ENCODE measurements at places on chromosomes 2 and 18.

- DNase-seq: no peak
Observed at GRCh38 chr18:27120246-27120645, 64.9 kb downstream of the CHST9 start.

DNA sequence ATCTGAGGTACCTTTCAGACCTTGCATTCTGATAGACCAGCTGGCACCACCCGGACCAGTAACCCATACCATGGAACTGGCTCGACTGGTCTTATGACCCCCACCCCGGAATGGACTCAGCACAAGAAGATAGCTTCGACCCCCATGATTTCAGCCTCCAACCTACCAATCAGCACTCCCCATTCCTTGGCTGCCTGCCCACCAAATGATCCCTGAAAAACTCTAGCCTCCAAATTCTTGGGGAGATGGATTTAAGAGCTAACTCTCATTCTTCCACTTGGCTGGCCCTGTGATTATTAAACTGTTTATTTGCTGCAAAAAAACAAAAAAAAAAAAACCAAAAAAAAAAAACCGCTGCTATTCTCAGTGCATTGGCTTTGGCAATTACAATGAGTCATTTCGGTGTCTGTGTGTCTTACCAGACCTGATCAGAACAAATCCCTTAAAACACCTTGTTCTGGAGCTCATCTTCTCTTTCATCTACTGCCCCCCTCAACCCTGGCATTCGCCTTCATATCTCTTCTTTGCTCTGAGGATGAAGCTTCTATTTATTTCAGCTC lies 60.1 kb upstream of the KIF5C start:
- DNase-seq: no peak

GRCh38 chr2:2325516-2325915 lies 5.6 kb downstream of the MYT1L start:
- DNase-seq: no peak

GRCh38 chr2:17643031-17643615 lies 102.6 kb downstream of the VSNL1 start:
- no peak for DNase-seq

DNA sequence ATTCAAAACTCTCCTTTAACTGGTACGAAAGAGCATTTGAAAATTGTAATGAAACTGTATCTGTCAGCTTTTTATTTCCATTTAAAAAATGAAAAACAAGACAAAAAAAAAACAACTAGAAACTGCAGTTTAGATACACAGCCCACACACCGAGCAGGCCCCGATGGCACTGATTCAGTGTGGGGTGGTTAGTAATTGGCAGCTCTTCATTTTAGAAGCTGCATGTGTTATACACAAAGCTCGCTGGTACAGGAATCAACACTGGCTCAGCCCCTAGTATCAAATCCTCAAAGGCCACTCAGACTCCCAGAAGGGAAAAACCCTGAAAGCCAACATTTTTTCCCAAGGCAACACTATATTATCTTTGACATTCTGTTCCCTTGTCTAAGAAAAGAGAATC lies 30.5 kb upstream of the RMDN2 start:
- DNase-seq: no peak

GRCh38 chr2:20424300-20425290 lies 22.3 kb upstream of the RHOB start:
- DNase-seq: no peak

GRCh38 chr2:99865818-99866676 lies 276.3 kb downstream of the AFF3 start:
- no peak for DNase-seq

DNA sequence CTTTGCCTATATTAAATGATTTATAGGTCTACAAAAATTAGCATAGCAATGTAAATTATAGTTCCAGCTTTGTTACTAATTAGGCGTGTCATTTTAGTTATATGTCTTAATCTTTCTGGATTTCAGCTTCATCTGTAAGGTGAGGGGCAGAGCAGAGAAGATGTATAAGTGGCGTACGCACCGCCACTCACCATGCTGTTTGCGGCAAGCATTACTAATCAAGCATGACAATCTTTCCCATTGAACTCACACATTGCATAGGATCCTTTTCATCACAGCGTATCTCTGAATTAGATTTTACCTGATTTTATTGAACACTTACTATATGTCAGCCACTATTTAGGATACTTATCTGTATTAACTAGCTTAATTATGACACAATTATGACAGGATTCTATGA lies 183.6 kb upstream of the DLGAP1 start:
- no peak for DNase-seq

- DNase-seq: no peak
Observed at GRCh38 chr2:164954954-164955701, at the start of gene SLC38A11. Gene SLC38A11, minus strand, starts transcription at chr2:164955525. Its CDS starts 278 bp downstream, at chr2:164955247.

GRCh38 chr2:207395535-207396251 lies 134.1 kb upstream of the CREB1 start:
- DNase-seq: no peak

GRCh38 chr2:77064324-77064723 lies 457.9 kb downstream of the LRRTM4 start:
- no peak for DNase-seq

DNA sequence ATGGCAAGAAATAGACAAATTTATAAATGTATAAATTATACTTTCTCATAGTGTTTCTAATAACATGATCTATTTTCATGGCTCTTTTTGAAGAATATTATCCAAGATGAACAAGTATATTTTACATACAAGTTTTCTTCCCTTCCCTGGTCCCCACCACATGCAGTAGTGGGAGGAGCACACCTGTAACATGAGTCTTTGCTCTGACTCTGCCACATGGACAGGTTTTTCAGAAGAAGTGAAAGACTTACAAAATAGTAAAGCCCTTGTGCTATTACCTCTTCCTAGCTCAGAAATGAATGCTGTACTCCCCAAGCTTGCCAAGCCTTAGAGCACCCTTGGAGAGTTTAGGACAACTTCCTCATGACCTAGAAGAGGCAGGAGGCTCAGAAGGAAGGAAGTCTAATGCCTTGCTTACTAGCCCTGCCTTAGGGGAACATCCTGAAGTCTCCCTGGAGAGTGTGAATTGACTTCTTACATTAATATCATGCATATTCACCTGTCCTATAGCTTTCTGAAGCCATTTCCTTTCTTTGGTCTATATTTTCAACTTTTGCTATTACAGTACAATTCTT lies 18.4 kb downstream of the MXD1 start:
- DNase-seq: no peak

DNA sequence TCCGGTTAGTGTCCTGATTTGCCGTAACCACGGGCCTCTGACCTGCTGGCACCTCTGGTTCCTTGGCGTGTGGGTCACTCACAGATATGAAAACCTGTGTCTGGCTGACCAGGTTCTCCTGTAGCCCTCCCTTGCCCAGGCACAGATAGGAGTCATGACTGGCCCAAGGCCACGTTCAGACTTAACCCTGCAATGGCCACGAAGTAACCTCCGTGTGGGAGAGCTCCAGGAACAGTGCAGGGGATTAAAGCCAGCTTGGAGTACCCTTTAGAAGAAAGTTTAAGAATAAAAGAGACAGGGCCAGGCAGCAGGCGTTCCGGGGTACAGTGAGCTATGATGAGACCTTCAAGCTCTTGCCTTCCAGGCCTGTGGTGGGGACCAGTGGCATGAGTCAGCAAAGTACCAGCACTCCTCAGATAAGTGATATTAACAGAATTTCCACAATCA lies 25.5 kb downstream of the CENPO start:
- DNase-seq: no peak

DNA sequence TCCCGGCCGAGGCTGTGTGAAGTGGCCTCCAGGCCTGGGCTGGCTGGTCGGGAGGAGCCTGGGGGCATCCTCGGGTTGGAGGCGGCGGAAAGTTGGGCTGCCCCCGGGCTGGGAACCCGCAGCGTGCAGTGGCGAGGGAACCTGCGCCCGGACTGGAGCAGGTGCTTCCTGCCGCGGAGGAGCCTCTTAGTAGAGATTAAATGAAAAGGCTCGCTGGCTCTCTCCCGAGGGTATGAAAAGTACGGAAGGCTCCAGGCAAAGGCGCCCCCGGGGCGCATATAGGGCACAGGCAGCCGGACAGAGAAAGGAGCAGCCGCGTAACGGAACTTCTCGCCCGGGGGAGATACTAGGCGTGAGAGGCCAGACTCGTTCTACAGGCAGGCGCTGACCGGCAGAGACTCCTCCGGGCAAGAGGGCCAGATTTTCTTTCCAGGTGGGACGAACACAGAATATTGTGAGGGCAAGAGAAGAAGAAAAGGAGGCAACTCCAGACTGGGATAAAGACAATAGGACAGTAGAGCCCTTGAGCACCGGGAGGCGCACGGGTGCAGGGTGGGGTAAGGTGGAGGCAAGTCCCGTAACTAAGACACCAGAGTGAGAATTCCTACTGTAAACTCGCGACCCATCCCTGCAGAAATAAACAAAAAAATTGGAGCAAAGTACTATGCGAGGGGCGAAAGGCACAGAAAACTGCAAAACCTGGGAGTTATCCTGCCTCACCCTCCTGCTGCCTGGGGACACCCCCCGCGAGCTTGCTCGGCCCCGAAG lies 816 bp downstream of the CDH2 start:
- DNase-seq: no peak

- no peak for DNase-seq
Observed at GRCh38 chr2:232562515-232563151, 12.1 kb downstream of the EIF4E2 start.

DNA sequence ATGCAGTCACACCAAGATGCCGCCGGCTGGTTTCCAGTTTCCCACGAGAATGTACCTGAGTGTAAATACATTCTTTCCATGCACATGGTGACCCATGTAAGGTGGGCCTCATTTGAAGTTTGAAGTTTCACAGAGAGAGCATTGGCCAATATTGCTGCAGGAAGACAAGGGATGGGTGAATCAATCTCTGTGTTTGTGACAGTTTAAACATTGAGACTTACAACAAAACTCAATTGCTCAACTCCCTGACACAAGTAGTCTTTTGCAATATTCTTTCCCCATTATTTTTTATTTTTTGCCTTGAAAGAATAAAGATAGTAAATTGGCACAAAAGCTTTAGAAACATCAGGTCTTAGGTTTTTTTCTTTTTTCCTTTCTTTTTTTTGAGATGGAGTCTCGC lies 5.1 kb downstream of the SERPINB2 start:
- DNase-seq: no peak

DNA sequence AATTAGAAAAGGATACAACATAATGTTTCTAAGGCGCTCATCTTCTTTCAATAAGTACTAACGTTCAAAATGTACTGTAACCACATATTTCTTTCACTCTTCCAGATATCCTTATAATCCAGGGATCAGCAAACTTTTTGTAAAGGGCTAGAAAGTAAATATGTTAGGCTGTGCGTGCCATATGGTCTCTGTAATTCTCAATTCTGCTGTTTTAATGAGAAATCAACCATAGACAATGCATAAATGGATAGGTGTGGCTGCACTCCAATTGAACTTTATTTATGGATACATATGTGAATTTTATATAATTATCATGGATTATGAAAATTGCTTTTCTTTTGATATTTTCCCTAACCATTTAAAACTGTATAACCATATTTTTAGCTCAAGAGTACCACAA lies 459.4 kb downstream of the EPHA4 start:
- no peak for DNase-seq

DNA sequence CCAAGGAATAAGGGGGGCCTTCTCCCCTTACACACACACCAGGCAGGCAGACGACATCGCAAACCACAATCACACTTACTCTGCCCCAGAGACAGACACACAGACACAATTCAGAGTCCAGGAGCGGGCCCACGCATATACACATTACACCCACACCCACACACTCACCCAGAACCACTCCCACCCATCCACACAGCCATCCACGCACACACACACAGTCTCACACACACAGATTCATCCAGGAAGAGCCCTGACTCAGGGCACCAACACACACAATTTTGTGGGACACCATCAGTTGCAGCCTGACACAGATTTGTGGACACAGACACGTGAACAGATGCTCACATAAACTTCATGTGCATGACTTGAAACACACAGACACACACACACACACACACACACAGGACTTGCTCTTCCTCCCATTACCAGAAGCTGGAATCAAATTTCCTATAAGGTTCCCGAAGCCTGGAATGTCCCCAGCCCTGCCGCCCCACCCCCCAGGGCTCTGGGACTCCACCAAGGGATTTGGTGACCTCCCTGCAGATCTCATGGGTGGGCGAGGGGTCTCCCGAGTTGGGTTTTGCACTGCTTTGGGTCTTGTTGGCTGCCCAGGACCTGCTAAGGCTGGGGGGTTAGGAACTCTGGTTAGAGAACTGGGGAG lies 23.5 kb downstream of the TNS1 start:
- no peak for DNase-seq

DNA sequence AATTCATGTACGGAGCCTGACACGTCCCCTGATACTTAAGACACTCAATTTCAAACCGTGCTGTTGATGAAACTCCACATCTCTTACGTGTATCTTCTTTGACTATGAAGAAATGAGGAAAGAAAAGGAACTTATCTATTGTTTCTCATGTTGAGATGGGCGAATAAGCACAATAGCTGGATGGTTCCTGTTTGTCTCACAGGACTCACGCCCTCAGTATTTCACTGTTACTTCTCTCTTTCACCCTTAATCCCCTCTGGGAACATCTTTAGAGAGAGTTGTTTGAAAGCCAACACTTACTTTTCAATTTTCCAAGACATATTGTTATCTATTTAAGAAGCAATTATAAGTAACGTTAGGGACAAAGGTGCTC lies 99.8 kb downstream of the COPS8 start:
- DNase-seq: no peak

DNA sequence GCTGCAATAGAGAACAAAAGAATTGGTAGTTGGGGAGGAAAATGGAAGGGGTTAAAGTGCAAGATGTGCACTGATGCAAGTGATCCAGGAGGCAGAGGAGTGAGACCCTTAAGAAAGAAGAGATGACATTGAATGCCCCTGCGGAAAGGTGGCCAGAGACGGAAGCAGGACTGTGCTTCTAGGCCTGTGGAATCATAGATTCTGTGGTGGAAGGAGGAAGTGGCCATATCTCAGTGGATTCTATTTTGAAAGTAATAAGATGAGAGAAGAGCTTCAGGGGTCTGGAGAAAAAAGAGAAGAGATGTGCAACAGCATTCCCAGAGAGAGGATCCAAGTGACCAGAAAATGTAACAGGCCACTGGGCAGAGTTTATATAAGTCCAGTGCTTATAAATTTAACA lies 18.6 kb upstream of the GYPC start:
- DNase-seq: no peak

GRCh38 chr2:36170805-36171204 lies 184.8 kb upstream of the CRIM1 start:
- no peak for DNase-seq

DNA sequence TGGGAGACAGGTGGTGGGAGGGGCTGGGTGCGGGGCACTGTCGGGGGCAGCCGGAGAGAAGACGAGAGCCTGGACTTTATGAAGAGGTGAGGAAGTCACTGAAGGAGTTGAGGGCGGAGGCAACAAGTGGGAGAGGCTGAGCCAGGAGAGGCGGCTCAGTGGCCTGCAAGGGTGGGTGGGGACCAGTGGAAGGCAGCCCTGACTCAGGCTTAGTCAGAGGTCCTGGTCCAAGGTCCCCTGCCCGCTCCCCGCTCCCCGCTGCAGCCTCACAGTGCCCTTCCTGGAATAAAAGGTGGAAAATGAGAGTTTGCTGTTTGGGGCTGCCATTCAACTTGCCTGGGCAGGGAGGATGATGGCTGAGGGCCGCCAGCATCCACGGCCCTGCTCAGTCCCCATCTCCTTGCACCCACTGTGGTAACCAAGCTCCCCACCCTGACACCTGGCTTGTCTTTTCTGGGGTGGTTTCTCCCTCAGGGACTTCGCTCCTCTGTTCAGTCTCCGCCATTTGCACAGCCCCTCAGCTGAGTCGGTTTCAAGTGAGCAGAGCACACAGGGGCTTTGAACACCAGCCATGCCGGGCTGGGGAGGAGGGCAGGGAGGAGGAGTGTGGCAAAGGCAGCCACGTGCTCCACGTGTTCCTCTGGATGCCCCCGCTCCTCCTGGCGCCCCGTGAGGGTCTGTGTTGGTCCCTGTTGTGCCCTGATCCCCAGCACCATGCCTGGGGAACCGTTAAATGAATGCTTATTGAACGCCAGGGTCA lies 13.7 kb upstream of the RALB start:
- no peak for DNase-seq

Data from activated gamma-delta T cell treated with Interleukin-2 at 50 U/mL for 16 hours (primary cell).